ENCODE measurements at places on chromosomes 11 and 22.

DNA sequence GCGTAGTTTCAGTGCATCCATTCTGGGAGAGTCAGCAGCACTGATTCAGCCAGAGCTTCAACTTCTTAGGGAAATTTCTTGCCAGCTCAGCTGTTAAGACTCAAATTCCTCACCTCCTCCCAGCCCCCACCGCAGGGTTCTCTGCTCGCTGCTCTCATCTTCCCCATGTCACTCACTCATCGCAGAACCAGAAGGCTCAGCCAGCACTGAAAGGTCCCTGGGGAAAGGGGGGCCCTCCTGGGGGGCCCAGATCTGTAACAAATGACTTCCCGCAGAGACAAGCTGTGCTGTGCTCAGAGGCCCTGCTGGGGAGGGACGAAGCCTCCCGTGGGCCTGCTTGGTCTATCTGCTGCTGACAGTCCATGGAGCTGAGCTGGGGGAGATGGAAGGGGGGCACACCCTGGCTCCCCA is 220.6 kb downstream of the NTM start:
- no peak for DNase-seq

DNA sequence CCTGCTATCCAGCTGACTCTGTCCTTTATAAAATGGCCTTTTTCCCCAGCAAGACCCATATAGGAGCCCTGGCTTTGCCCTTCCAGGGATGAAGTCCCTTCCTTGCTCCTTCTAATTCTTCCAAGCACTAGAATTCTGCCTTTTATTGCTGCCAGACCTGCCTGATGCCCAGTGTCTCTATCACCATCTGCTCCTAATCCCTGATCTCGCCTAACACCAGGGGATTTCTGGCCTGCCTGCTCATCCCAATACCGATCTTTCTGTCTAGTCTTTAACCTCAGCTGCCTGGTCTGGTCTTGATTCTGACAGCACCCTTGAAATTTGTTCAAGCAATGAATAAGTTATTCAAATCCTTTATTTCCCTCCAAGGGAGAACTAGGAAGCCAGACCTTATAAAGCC is 150.2 kb downstream of the SPON1 start:
- DNase-seq = no peak

- no peak for DNase-seq
These were observed 142.0 kb upstream of the NTM start for GRCh38 chr11:131228378-131228777.

DNA sequence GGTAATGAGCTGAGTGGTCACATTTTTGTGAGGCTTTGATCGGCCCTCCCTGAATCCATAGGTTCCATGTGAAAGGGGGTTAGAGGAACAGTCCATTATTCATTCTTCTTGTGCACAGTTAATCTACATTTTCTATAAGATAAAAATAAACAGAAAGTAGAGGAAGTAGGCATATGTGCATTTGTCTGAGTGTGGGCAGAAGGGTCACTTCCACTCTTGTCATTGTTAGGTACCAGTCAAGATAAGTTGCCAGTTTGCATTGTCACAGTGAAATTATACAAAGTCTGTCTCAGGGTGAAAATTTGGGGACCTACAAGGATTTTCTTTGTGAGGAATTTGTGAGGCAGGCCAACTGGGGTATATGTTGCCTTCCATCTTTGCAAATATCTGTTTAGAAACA is 4.6 kb upstream of the APOL4 start:
- DNase-seq = no peak

- no peak for DNase-seq
These were observed 3.8 kb downstream of the TIMM8B start for GRCh38 chr11:112082729-112083128.

All from SHP77 treated with DMSO at 0.1 percent for 48 hours (cell line).